ENCODE measurements at places on chromosomes 2 and 18.

DNA sequence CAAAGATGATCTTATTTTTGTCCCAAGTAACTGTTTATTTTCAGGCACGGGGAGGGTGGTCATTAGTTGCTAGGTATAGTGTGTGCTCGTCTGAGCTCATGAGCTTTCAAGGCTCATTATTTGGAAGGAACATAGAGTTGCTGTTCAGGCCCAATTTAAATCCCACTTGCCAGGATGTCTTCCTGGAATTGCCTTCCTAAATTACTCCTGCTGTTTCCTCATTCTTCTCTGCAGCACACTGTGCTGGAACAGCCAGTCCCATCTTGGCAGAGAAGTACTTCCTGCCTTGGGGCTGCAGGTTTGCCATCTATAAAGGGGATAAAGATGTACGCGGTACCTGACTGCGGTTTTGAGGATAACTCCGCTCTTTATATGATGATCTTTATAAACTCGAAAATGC lies 37.3 kb downstream of the GREB1 start:
- DNase-seq, result no peak

- DNase-seq, result peak; percentile 47
Observed at GRCh38 chr2:112690853-112691401, 29.9 kb upstream of the NT5DC4 start.

- no peak for DNase-seq
Observed at GRCh38 chr2:2960441-2961133, 417.0 kb downstream of the EIPR1 start.

DNA sequence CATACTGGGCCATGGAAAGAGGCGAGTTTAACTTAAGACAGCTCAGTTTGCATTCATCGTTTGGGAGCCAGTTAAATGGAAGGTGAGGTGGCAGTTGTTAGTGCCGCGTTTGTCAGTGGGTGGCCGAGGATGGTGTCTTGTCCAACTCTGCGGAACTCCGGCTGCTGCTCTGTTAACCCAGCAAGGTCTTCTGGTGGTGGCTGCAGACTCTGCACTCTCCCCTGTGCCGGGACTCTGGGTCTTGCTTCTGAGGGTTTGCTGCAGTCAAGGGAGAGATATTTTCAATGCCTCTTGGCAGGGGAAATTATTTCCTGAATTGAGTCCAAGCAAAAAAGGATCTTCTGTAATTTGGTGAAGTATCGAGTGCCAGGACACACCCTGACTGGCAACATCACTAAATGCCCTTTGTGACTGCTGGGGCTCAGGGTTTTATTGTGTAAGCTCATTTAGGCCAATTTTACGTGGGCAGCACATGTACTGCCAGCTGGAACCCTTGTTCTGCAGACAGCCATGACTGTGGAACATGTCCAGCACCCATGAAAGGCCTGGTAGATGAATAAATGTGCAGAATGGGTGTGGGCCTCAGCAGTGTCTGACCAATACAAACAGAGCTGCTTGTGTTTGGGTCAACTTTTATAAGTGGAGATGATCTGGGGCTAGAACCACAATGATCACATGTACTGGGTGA lies 58.1 kb downstream of the IL1R2 start:
- DNase-seq, result no peak

DNA sequence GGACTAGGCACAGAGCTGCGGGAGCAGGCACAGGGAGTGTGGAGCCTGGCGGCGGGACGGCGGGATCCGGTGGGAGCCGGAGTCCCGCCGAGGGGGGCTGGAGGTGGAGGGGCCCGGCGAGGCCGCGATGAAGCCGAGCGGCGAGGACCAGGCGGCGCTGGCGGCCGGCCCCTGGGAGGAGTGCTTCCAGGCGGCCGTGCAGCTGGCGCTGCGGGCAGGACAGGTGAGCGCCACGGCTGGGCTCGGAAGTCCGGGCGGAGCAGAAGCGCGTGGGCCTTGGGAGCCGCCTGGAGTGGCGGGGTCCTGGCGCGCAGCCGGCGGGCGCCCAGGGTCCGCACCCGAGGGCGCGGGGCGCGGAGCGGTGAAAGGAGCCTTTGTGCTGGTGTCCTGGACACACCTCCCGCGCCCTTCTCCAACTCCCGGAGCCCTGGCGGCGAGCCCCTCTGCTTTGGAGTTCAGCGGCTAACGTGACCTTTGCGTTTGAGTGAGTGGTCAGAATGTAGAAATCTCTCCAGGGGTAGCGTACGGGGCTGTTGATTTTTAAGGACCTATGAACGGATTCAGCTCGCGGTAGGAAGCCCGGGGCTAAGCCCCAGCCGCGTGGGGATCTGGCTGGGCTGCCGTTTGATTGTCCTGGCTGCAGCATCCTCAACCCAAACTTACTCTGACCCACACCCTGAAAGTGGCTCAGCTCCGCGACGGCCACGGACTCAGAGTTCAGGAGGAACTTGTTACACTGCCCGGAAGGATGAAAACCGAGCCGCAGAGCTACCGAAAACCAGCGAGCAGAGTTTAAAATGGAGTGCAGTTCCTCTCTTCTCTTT lies 448 bp downstream of the IMPA2 start:
- peak; percentile 35 for DNase-seq

DNA sequence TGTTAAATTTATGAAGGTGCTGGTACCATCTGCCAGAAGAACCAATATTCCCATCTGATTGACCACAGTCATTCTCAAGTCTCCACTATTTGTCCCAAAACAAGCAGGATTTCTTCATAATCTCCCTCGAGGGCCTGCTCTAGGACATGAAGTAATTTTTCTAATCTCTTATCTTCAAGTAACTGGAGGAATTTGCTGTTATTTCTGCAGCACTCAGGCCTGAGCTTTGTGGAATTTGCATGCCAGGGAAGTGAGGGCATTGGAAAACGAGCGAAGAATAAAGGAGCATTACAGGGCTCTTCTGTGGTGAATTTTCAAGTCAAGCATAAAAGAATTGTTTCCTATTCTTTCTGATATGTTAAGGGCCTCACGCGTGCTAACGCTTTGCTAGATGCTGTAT lies 161.2 kb upstream of the EPAS1 start:
- DNase-seq, result no peak
